Sigmoid colon (tissue), 7 donors: ENCODE measurements at places on chromosomes 12 and 14. TPM values are rescaled to one million over a fixed set of nuclear protein-coding genes. Genes with fewer than 3 reads are reported as not detected.

The MYF6 gene
- total RNA-seq: not detected

The ARHGAP9 gene
- 16.3 TPM for total RNA-seq

DNA sequence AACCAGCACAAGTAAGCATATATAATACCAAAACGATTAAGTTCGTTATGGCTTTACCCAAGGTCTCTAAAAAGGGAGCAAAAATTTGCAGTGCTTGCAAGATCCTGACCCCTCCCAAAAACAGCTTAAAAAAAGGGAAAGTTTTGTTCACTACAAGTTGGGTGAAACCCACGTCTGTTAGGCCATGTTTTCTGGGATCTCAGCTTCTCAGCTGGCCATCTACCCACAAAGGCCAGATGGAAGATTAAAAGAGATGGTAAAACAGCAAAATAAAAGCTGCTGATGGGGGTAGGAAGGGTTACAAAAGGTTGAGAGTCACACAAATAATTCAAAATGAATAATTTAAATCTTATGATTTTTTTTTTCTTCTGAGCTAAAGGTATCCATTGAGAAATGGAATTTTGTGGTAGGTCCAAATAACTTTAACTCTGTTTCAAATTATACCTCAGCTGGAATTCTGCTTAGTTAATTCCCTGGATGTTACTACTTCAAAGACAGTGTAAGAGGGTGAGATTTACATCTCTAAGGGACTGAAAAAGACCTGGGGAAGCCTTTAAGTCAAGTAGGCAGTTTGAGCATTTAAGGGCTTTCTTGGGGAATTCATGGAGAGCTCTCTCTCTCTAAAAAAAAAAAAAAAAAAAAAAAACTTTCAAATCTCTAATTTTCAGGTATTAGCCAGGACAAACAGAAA lies 185.6 kb upstream of the NAV3 start:
- no peak for DNase-seq

GRCh38 chr14:75752907-75753594 lies 92.0 kb downstream of the TTLL5 start:
- no peak for DNase-seq

- DNase-seq: no peak
These were observed 75.8 kb upstream of the COCH start for GRCh38 chr14:30798516-30798915.

DNA sequence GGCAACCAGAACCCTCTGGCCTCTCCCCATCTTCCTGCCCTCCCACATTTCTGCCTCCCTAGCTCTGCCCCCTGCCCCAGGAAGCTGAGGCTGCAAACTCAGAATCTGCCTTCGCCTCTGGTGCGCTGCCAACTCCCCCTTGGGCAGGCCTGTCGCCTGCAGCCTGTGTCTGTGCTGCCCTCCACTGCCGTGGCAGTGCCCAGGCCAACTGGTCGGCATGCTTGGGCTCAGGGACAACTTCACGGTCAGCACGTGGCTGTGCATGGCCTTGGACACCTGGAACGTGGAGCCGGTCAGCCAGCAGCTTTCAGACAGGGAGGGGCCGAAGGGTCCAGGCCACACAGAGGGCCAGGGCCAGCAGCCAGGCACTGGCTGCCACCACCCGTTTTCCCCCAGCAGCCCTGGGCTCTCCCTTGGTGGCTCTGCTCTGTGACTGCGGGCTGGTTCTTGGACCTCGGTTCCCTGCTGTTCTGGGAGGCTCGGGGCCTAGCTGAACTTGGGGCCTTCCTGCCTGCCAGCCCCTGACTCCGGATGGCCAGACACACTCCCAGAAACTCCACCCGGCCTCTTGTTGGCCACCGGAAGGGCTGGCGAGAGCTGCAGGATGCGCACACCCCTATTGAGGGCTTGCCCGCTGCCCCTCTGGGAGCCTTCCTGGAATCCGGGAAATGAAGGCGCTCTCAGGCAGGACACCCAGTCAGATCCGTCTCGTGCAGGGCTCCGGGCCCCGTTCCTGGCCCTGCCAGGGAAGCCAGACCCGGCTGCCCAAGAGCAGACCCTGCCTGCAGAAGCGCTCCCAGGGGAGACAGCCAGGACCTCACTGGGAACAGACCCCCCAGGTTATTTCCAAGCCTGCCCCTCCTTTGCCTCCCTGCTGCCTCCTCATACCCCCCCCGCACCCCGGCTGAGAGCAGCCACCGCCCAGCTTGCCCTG lies 34.2 kb upstream of the PPP1R13B start:
- no peak for DNase-seq

GRCh38 chr12:105944628-105945027 lies 194.1 kb downstream of the NUAK1 start:
- no peak for DNase-seq

DNA sequence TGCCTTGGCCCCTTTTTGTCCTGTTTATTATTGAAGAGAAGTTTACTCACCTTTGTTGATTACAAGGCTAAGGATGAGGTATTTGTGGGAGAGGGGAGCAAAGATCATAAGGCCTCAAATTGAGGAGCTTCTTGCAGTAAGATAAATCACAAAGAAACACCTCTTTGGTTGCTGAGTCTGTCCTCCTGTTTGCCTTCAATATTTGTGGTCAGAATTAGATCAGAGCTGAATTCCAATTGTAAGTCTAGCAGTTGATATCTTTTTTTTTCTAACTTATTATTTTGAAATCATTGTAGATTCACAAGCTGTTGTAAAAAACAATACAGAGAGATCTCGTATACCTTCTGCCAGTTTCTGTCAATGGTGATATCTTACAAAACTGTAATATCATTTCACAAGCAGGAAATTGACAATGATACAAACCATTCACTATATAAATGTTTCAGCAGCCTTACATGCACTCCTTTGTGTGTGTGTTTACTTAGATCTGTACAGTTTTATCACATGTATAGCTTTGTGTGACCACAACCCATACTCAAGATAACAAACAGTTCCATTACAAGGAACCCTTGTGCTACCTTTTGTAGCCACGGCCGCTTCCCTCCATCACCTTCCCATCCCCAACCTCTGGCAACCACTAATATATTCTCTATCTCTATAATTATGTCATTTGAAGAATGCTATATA lies 97.4 kb downstream of the KICS2 start:
- DNase-seq: no peak

- no peak for DNase-seq
These were observed 3.6 kb downstream of the ABCD4 start for GRCh38 chr14:74299061-74299545.

DNA sequence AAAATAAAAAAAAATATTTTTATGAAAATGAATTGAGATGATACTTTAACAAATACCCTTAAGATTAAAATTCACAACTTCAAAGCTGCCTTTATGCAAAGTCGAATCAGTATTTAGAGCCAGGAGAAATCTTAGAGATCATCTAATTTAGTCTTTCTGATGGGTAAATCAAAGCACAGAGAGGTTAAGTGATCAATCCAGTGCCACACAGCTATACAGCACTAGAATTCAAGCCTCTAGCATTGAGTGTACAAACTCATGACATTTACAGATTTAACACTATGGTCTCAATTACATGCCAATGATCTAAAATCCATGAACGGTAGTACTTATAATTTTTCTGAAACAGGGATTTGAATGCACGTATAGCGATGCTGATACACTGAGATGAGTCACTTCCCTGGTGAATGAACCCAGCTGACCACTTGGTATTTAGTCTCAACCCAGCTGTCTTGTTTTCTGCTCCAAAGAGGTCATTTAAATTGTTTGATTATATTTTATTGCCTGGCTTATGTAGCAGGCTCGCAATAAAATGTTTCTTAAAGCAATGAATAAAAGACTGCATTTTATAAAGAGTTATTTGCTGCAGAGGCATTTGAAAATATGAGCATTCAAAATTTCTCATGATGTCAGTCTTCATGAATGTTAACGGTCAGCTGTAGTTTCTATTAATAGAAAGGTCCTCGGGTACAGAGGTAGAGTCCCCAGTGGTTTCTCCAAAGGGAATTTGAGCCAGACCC lies 152.4 kb upstream of the PRICKLE1 start:
- DNase-seq: no peak

- DNase-seq: no peak
These were observed 8.9 kb downstream of the WNK1 start for GRCh38 chr12:761256-761655.

GRCh38 chr12:66108386-66108785 lies 22.2 kb downstream of the LLPH start:
- no peak for DNase-seq

DNA sequence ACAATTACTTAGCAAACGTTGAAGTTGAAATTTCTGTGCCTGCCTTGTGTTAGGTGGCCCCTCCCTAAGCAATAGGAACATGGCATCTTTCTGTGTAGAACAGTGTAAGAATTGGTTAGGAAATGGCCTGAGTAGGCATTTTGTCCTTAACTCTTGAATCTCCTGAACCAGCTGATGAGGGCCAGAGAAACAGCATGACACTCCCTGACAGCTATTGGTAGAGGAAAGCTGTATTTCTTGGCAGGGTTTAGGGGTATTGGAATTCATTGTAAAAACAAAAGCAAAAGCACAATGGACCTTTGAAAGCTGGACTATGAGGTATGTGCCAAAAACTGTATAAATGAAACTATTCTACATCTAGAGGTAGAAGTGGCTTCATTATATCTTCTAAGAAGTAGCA lies 40.6 kb upstream of the LRTM2 start:
- DNase-seq: no peak

- DNase-seq: no peak
These were observed 12.4 kb downstream of the OTUB2 start for GRCh38 chr14:94038510-94038909.

DNA sequence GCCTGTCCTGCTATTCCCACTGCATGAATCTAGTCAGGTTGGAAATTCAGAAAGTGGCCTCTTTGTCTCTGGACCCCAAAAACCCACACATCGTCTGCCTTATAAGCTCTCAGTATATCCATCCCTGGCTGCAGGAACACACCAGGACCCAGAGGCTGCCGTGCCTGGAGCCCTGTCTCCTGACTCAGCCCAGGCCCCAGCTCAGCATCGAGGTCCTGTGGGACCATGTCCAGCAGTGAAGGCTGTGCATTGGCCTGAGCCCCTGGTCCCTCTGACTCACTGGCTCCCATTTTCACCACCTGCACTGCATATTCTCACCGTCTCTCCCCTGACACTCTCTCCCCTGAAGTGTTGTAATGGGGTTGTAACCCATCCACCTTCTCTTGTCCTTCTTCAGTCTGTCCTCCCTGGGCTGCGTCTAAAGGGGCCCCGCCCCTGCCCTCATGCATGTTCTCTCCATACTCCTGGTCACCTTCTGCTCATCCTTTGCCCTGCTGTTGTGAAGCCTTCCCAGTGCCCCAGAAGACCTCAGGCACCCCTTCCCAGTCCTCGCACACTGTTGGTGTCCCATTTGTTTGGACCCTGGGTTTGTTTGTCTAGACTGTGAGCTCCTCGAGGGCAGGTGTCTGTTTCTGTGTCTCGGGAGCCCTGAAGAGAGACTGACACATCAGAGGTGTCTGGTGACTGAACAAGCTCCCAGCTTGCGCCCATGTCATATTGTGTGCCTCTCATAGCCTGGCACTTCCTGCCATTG lies 43.8 kb downstream of the EVL start:
- DNase-seq: peak; percentile 62
